ENCODE measurements at places on chromosomes 5 and 9. TPM values are rescaled to one million over a fixed set of nuclear protein-coding genes. Genes with fewer than 3 reads are reported as not detected.

STK32A gene
- total RNA-seq = 8.0 TPM

IRF1 gene
- total RNA-seq = 57.7 TPM

TLR4 gene
- 78.2 TPM for total RNA-seq

DNA sequence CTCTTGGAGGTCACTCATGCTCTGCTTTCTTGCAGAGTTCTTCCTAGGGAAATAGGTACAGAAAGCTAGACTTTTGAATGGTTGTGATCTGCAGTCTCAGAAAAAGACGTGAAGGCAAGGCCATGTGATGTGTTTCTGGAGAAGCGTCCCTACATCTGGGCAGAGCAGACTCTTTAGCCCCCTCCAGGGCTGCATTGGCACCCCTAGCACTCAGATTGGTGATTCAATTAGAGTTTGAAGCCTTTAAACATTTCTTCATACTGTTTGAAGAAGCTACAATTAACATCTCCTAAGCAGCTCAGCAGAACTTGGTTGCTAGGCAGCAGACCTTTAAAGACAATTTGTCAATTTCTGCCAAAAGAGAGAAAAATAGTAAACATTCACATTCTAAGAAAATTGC lies 21.6 kb downstream of the JADE2 start:
- no peak for DNase-seq

DNA sequence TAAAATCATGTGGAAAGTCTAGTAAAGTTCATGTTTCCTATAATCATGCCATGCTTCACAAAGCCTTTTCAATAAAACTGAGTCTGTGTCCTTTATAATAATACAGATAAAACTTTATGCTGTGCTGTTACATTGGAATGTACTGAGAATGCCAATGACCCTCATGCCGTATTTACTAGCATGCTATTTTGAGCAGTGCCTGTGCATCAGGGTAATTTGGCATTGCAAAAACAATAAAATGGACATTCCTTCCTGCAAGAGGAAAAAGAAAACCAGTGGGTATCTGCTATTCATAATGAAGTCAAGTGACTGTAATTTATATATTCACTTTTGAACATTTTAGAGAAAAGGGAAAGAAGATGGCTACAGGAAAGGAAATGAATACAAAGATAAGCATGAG lies 159.0 kb downstream of the PBX3 start:
- DNase-seq = no peak

DNA sequence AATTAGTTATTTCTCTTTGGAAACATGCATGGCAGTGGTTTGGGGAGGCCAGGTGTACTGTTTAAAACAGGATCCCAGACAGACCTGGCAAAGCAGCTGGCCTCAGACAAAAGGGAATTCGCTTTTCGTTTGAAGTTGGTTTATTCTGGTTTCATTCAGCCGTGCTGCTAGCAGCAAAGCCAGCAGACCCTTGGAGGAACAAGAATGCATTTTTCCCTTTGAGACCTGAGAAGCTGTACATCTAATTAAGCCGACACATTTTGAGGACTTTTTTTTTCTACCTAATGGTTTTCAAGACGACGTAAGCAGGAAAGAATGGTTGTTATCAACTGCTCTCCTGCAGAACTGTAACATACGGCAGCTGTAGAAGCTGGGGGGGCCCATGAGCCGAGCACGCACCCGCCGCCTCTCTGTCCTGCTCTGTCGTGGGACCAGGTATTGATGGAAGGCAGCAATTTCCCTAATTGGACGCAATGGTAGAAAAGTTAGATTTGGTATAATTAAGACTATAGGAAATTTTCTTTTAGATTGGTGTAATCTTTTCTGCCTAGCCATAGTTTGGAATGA lies 13.6 kb downstream of the PLEKHG4B start:
- DNase-seq = no peak

- no peak for DNase-seq
These were observed 113.8 kb downstream of the MSX2 start for GRCh38 chr5:174837919-174838902.

All from thoracic aorta (tissue), 2 donors.